COLO829 (cell line): ENCODE measurements at places on chromosomes 3 and 15.

- DNase-seq, result no peak
These were observed 84.8 kb downstream of the LSM3 start for GRCh38 chr3:14263317-14264005.

DNA sequence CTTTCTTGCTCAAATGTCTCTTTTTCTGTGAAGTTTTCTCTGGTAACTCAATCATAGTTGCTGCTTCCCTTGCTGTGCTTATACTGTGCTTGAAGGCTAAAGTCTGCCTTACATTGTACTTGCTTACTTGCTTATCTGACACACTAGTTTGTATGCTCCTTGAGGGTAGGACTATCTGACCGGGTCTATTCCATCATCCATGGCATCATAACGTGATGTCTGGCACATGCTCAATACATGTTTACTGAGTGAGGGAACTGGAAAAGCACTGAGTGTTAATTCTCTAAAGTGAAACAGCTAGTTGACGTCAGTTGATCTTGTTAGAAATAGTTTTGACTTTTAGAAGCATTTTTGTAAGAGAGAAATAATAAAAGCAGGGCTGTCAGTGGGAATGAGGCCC, 42.7 kb downstream of the MAP3K13 start:
- no peak for DNase-seq

DNA sequence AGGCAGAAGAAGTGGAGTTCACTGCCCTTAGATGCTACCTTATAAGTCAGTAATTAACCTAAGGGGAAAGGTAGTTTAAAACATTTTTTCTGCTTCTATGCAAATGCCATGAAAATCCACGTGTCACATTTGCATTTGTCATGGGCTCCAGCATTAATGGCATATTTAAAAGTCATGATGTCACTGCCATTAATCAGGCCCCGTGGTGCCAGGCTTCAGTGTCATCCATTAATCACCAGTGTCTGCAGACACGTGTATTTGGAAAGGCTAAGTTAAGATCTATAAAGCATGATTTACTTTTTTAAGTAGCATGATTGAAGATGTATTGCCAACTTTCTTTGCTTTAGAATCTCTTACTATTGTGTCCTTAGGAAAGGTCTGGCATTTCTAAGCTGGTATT, 857.8 kb downstream of the TUSC7 start:
- DNase-seq, result no peak

DNA sequence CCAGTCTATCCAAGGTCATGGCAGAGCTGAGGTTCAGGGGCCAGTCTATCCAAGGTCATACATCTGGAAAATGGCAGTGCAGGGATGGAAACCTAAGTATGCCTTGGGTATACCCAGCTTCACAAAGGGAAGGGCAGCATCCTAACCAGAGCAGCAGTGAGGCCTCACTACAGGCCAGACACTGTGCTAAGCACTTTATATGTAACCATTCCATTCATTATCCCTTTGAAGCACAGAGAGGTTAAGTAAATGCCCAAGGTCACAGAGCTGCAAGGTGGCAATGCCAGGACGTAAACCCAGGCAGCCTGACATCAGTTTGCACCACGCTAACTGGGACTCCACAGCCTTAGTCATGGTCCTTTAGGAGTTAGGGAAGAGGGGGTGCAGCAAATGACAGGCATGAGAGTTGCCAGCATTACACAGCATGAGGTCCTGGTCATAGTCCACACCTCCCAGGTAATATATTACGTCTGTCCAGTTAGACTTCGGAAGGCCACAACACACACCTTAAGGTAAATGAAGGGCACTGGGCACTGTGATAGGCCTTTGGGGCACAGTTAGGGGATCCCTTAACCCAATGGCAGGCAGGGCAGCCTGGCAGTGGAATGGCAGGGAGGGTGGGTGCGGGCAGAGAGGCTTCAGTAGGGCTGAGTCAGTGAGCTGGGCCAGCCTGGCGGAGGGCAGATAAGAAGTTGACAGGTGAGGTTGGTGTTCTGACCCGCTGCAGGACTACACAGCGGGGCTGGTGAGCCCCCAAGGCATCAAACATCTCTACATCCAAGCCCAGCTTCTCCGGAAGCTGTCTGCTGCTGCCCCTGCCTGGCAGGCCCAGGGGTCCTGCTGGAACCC, 21.1 kb upstream of the CORO2B start:
- no peak for DNase-seq

DNA sequence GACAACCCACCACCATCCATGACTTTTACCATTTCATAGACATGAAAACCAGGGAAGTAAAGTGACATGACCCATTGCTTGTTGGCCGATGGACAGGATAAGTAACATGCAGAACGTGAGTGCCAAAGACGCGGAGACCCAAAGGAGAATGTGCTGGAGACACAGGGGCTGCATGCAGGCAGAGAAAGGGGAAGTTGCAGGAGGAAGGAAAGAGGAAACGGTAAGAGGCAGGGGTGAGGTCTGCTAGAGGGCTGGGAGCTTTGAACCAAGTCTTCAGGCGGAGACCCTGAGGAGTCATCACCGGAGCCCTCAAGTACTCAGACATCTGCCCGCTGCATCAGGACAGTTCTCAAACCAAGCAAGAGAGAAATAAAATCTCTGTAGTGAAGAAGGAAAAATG, 34.9 kb downstream of the MAGEF1 start:
- DNase-seq, result no peak
